ENCODE measurements at places on chromosomes 5 and 9.

- DNase-seq, result no peak
Observed at GRCh38 chr5:395156-395920, 47.6 kb upstream of the EXOC3 start.

DNA sequence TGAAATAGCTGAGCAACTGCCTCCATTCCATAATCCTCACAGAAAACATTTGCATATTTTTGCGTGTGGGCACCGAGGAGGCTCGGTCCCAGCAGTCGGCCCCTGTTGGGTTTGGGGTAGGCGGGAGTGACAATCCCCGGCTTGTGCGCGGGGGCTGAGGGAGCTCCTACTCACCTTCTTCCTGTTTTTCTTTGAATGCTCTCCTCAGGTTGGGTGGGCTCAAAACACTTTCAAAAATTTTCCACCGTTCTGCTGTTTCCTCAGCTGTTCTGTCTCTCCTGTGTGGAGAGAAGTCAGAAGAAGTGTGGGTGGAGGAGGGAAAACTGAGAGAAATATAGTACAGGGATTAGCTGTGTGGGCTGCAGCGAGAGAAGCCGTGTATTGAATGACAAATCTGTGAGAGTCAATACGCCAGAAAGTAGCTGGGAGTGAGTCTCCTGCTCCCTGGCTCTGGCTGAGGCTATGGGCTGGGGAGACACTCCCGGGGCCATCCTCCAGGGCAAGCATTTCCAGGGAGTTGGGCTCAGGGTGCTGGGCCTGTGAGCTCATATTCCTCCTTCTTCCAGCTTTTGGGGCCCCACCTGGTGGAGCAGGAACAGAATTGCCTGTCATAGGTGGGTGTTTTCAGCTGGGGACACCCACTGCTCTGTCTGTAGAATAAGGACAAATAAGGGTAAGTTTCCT is 84.7 kb downstream of the CMYA5 start:
- DNase-seq, result no peak

DNA sequence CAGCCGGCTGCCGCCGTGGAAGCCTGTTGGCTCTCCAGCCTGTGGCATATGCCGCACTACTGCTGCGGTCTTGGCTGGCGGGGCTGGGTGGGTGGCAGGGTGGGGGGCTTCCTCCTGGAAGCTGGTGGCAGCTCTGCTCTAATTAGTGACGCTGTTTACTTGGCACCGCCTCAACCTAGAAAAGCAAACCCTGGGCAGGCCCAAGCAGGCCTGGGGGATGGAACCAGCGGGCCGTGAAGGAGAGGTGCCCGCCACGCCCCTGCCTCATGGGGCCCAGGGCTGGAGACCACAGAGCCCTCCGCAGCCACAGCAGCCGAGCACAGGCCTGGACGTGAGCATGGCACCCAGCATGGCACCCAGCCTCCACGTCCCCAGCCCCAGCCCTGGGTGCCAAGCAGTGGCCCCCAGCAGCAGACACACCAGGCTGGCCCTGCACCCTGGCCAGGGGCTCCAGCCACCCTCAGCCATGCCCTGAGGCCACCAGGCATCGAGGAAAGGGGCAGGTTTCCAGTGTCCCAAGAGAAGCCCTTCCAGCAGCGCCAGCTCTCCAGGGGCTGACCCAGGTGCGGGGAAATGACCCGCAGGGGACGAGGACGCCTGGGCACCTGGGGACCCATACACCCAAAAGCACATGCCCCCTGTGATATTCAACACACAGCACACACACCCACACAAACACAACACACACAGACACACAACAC is 5.4 kb upstream of the CCDC187 start:
- DNase-seq, result no peak

- DNase-seq, result no peak
Observed at GRCh38 chr9:121098567-121099198, 23.9 kb downstream of the CNTRL start.
